Hematopoietic multipotent progenitor cell treated with erythropoietin and hydrocortisone succinate and interleukin-3 and kit ligand, for 4 days (in vitro differentiated cells): ENCODE measurements at places on chromosomes 12 and 14.

DNA sequence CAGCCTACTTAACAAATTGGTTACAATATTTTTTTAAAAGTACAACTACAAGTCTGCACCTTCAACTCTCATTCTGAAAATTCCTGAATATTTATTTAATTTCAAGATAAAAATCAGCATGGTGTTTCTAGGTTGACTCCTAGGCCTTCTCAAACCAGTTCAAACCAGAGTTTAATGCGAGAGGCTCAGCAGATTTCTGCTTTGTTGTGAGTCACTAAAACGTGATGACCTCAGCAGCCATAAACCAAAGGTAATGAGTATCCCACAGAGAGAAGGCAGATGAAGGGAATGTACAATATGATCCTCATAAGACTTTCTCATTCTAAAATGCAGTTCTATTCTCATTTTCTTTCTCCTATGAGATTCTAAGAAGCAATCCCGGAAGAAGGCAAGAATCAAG, 1.5 kb downstream of the PRDM4 start:
- DNase-seq: peak; percentile 63

DNA sequence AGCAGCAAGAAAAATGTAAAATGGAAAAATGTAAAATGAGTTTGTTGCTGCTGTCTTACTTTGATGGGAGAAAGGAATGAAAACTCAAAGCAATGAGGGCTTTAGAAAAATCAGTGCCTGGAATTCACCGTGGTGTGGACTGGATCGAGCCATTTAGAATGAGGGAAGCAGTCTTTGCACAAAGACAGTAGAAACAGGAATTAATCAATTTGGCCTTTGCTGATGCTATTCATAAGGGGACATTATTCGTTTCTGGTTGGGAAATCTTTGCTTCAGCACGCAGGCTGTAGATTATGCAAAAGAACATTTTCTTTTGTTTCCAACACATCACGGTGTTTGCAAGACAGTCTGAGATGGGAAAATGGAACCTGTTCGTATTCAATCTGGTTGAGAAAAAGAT, 6.9 kb upstream of the TUNAR start:
- no peak for DNase-seq

DNA sequence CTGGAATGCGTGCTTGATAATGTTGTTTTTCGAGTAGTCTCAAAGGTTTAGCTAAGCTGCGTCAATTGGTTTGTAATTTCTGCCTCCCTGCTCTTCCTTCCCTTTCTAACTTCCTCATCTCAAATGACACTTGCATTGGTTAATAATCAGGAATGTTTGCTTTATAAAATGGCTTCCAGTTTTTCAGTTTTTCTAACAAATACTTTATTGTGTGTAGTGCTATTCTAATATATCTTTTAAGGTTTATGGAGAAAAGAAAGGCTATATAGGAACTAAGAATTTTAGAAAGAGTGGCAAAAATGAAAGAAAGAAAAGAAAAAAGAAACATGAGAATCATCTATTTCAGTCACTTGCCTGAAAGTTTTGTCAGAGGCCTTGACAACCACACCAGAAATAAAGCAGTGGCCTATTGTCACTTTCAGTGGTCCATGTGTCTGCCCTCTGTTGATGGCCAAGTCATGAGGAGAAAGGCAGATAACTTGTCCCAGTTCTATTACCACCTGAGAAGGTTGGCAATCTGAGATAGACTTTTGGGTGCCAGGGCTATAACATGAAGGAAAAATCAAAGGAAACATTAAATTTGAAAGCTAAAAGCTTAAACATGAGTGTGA, 221.9 kb upstream of the KITLG start:
- no peak for DNase-seq

DNA sequence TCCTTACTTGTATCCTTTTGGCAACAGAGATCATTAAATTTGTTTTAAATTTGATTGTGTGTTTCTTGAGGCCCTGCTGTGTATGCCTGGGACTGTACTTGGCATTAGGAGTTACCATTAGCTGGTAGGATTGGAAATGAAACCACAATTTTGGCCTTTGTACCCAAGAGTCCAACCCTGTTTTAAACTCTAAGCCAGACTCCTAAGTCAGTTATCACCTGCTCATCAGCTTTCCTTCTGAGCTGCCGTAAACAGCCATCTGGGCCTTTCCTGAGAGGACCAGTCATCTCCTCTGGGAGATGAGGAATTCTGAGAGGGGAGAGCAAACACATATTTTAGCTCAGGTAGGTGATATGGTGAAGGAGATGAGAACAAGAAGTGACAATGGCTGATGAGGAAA, 74.3 kb upstream of the SRSF5 start:
- DNase-seq: no peak

DNA sequence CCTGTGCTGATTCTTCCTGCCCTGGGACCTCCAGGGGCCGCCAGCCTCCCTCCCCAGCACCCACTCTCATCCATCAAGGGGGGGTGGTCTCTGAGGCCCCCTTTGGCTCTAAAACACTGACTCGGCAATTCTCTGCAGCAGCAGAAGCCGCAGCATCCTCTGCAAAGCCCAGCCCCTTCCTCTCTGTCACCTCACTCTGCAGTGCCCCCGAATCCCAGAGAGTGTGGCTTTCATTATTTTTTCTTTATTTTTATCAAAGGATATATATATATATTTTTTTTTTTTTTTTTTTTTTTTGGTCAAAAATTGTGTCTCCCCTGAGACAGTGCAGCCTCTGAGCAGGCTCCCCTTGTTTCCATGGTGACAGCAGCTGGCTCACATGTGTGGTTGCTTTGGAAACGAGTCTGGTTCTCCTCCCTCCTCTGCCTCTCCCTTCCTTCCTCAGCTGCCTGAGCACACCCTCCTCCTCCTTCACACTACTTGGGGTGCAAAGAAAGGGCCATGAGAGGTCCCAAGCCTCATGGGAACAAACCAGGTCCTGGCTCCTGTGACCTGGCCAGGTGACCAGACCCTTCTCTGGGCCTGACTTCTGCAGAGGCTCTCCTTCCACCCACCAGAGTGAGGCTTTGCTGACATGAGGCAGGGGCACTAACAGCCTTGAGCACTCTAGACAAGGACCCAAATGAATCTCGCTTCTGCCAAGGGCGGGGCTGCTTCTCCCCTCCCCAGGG, 100.5 kb downstream of the LRRC74A start:
- DNase-seq: peak; percentile 76

DNA sequence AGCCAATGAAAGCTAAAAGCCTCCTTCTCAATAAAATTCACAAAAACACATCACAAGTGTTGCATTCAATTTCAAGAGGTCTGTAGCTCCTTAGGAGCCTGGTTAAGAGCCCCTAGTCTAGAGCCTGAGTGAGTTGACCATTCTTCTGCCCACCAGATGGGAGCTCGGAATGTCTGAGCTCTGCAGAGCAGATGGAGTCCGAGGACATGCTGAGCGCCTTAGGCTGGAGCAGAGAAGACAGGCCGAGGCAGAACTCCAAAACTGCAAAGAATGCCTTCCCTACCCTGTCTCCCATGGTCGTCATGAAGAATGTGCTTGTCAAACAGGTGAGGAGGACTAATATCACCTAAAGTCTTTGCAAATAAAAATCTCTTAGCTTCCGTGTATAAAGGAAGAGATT, 11.6 kb downstream of the CIPC start:
- DNase-seq: no peak

GRCh38 chr12:112901271-112901670, 5.5 kb upstream of the OAS1 start:
- no peak for DNase-seq

- no peak for DNase-seq
These were observed 5.4 kb downstream of the FLRT2 start for GRCh38 chr14:85535321-85535720.

GRCh38 chr12:88468581-88468980, 111.7 kb downstream of the KITLG start:
- no peak for DNase-seq

DNA sequence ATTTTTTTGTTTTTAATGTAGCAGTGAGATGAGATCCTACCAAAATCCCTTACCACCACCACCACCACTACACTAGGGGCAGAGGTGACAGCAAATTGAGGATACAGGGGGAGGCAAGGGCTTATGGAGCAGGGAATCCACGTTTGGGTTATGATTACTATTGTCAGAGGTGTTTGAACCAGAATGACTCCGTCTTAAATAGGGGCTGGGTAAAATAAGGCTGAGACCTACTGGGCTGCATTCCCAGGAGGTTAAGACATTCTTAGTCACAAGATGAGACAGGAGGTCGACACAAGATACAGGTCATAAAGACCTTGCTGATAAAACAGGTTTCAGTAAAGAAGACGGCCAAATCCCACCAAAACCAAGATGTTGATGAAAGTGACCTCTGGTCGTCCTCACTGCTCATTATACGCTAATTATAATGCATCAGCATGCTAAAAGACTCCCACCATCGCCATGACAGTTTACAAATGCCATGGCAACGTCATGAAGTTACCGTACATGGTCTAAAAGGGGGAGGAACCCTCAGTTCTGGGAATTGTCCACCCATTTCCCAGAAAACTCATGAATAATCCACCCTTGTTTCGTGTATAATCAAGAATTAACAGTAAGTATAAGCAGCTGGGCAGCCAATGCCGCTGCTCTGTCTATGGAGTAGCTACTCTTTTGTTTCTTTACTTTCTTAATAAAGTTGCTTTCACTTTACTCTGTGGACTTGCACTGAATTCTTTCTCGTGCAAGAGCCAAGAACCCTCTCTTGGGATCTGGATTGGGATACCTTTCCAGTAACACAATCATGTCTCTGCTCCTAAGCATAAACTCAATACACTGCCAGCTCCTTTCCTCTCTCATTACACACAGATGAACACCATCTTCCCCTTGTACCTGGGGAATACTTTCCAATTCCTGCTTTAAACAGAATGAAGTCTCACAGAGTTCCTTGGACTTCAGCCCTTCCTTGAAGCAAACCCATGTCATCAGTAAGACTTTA, 16.7 kb upstream of the CRY1 start:
- no peak for DNase-seq

DNA sequence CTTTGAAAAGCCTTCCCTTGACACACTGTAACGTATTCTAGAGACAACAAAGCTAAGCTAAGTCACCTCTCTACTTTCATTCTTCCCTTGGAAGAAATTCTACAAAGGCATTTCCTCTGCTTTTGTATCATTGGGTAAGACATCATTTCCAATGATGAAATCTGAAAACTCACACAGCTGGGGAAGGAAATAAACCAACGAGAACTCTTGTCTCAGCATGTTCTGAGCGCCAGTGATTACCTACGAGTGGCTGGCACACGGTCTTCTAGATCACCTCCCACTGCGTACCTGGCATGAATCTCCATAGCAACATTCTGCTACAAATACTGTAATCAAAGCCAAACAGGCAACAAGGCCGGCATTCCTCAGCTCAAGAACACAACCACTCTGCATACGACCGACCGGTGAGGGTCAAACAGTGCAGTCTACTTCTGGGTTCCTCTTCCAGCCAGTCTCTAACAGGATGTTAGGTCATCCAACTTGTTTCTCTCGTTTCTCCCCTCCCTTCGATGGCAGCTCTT, 7.6 kb downstream of the VPS37B start:
- peak; percentile 71 for DNase-seq

DNA sequence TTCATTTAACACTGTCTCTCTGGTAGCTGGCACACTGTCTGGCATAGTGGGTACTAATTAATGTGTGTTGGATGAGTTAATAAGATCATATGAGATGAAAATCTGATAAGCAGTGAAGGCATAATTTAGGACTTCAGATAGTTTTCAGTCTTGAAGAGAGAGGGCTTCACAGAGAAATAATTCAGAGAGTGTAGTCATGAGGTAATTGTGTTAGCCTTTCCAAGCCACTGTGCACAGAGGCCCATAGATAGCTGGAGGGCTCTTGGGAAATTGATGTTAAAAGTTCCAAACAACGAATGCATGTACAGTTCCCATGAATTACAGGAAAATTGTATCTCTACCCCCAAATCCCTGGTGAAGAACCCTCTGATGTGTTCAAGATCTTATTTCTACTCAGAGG, 133.8 kb upstream of the HMGA2 start:
- DNase-seq: no peak

- DNase-seq: no peak
These were observed 202.6 kb upstream of the RASSF8 start for GRCh38 chr12:25755971-25756260.

- peak; percentile 71 for DNase-seq
These were observed 86.6 kb downstream of the KDM2B start for GRCh38 chr12:121494093-121494787.

DNA sequence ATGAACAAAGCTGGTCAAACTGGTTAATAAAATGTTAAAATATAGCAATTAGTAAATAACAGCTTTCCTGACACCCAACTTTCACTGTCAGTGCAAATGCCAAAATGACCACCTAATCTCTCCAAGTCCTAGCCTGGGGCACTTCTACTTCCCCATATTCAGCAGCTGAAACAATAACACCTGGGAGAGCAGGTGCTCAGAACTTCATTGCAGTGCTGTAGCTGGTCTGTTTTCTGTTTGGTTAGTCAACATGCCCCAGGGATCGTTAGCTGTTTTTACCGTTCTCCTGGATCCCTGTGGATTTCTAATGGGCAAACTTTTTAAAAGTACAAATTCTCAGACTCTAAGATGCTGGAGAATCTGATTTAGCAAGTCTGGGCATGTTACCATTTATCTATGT, 759.7 kb downstream of the GALC start:
- DNase-seq: no peak

GRCh38 chr12:44550377-44550776, 325.7 kb downstream of the NELL2 start:
- DNase-seq: no peak

DNA sequence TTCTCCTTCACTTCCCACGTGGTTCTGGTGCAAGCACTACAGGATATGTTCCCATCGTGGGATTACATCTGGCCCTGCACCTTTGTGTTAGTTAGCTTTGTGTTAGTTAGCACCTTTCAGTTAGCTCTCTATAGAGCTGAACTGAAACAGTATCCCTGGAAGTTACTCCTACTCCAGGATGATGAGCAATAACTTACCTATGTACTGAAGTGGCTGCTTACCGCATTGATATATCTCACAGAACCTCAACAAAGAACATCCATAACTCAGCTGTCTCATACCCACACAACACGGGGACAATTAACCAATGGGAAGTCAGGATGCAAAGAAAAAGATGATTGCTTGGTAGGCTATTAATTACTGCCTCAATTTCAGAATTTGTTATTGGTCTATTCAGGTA, 146.6 kb downstream of the ASCL4 start:
- DNase-seq: no peak

GRCh38 chr14:94397289-94398181, 9.1 kb upstream of the SERPINA1 start:
- DNase-seq: no peak

GRCh38 chr14:94542811-94543440, 18.3 kb upstream of the SERPINA4 start:
- no peak for DNase-seq

GRCh38 chr12:127728285-127728684, 538.7 kb upstream of the TMEM132C start:
- peak; percentile 21 for DNase-seq

DNA sequence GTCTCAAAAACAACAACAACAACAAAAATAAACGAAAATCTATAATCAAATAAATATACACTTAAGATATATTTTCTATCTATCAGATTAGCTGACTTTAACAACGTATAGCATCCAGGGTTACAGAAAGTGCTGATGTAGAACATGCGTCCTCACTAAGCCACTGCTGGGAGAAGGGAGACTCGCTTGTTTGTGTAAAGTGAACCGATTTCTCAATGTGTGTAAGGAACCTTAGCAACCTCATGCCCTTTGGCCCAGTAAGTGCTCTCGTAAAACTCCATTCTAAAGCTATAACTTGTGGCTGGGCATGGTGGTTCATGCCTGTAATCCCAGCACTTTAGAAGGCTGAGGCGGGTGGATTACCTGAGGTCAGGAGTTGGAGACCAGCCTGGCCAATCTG, 23.8 kb downstream of the NFKBIA start:
- DNase-seq: no peak
